ENCODE measurements at places on chromosomes 11 and 22. TPM values are rescaled to one million over a fixed set of nuclear protein-coding genes. Genes with fewer than 3 reads are reported as not detected.

- DNase-seq: no peak
These were observed 758.3 kb downstream of the FAM181B start for GRCh38 chr11:81975261-81975900.

Gene POLD3
- total RNA-seq: 14.5 TPM

- DNase-seq: no peak
These were observed 30.9 kb upstream of the MPEG1 start for GRCh38 chr11:59243633-59244032.

Gene FAM180B
- 0.16 TPM for total RNA-seq

Gene CARD10
- 2.0 TPM for total RNA-seq

DNA sequence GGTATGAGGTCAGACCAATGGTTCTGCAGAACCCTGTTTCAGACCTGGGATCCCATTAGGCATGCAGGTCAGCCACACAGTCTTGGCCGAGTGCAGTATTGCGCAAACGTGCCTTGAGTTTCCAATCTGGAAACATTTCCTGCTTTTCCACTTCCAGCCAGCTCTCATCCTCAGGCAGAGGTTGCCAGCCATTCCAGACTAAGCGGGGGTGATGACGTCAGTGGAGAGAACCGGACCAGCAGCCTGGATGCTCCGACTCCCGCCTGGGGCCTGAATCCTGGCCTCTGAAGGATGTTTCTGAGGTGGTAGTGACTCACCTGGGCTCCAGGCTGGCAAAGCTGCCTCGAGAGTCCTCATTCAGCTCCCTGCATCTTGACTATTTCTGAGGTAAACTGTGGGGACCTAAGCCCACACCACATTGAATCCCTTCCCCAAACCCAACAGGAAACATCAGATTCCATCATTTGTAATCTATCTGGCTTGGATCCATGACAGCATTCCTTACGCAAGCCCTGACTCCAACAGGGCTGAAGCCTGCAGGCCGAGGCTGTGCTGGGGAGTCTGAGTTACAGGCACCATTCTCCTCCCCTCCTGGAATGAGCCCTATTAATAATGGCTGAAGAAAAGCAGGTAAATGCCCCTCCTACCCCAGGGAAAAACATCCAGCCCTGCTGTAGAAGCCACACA, 83.0 kb downstream of the ABTB2 start:
- peak; percentile 34 for DNase-seq

DNA sequence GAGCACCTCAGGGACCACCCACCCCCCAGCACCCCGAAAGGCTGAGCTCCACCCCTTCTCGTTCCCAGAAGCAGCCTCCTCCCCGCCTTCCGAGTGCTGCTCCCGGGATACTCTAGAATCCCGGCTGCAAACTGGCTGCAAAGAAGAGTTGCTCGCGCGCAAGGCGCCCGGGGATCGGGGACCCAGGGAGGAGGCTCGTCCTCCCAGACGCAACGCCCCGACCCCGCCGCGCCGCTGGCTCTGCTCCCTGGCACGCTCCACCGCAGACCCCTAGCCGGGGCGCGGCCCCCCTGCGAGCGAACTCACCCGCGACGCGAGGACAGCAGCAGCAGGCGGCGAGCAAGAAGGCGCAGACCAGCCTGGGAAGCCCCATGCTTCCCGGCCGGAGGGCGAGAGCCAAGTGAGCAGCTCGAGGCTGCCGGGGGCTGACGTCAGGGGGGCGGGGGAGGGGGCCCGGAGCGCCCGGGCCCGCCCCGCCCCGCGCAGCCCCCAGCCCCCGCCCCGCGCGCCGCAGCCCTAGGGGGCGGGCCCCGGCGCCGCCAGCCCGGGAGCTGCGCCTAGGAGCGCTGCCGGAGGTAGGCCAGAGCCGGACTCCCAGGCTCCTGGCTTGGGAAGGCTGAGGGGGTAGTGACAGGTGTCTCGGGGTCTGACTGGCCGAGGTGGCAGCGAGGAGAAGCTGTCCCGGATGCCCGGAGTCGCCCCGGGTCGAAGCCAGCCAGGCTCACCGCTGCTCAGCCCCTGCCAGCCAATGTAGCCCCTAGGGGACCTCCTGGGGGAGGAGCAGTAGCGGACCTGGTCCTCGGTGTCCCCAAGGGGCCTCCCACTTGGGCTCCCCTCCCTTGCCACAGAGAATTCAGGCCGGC, at the start of gene MCAM:
Gene MCAM, minus strand, starts transcription at position 402 of the 863 bp plus-strand sequence. Its CDS starts 29 bp downstream, at position 373.
- DNase-seq: no peak

GRCh38 chr11:17250561-17251350, 25.8 kb upstream of the NUCB2 start:
- DNase-seq: no peak

Gene GGTLC3
- not detected for total RNA-seq

DNA sequence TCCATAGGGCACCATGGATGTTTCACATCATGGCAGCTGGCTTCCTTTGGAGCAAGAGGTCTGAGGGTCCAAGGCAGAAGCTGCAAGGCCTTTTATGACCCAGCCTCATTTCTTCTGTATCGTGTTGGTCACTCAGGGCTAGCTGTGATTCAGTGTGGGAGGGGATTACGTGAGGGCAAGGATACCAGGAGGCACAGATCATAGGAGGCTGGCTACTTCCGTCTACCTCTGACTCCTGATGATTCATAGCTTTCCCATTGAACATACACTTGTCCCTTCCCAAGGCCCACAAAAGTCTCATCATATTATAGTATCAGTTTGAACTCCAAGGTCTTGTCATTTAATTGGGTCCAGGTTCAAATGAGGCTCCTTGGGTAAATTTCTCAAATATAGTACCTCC, 135.3 kb upstream of the ZBED5 start:
- DNase-seq: no peak

DNA sequence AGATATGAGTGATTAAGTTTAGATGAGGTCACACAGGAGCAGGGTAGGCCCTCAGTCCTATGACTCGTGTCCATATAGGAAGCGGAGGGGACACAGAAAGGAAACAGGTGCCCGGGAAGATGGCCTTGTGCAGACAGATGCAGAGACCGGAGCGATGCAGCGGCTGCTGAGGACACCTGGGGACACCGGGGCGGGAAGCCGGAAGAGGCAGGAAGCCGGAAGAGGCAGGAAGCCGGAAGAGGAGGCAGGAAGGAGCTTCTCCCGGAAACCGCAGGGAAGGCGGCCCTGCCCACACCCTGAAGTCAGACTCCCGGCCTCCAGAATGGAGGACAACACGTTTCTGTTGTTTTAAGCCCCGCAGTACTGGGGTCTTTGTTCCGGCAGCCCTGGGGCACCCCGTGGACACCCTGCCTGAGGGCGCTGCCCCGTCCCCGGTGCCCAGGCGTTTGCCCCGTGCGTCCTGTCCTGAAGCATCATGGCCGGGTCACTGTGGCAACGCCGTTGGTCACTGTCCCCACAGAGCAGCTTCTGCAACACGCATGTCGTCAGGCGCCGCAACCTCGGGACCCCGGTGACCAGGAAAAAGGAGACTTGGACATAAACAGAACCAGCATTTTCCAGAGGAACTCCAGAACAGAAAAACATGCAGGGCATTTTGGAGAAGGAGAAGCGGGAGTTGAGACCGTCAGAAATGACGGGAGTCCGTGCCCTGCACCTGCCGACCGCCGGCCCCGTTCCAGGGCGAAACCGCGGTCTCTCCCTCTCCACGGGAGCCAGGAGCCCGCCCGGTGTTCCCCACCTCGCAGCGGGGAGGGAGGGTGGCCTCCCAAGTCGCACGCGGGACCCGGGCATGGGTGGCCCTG, 103.4 kb downstream of the BRD1 start:
- DNase-seq: no peak

DNA sequence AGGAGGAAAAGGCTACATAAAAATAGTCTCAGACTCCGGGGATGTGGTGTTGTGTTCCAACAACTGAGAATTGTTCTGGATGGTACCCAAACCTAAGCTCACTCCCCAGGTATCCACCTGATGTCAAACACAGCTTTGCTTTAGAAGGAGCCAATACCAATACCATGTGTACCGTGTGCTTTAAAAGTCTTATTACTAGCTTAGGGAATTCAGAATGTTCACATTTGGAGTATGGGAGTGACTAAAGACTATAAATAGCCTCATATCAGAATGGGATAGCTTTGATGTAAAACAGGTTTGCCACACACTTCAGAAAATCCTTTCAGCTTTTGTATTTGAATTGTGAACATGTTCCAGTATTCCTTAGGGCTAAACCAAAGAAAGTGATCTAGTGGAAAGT, 248.7 kb upstream of the ARHGAP42 start:
- DNase-seq: no peak

Gene YPEL4
- 3.6 TPM for total RNA-seq

Gene PLCB3
- total RNA-seq: 9.2 TPM

DNA sequence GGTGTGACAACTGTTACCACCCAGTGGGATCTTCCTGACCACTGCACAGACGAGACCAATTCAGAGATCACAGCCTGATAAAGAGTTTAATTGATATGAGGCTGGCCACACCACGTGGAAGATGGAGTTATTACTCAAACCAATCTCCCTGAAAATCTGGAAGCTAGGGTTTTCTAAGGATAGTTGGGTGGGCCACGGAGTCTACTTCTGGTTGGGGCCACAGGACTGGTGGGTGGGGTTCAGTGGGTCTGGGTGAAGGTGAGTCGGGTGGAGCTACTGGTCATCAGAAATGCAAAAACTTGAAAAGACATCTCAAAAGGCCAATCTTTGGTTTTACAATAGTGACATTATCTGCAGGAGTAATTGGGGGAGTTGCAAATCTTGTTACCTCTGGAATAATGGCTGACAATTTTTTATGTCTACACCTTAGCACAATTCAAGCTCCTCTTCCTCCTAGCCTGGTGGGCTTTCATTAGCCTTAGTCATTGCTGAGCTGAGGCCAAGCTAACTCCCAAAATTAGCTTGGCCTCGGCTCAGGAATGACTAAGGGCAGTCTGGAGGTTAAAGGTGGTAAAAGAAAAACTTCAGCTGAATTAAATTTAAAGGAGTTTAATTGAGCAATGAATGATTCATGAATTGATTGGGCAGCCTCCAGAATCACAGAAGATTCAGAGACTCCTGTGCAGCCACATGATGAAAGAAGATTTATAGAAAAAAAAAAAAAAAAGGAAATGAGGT, 13.1 kb downstream of the C11orf96 start:
- DNase-seq: no peak
